Left lung (tissue), 14 donors: ENCODE measurements at places on chromosomes 3 and 15. TPM values are rescaled to one million over a fixed set of nuclear protein-coding genes. Genes with fewer than 3 reads are reported as not detected.

C3orf85 gene
- polyA plus RNA-seq, result not detected

TM4SF18 gene
- polyA plus RNA-seq, result 13.3 TPM

TUSC7 gene
- polyA plus RNA-seq, result not detected

GRCh38 chr3:150740733-150741496, 22.1 kb downstream of the SIAH2 start:
- no peak for DNase-seq

DNA sequence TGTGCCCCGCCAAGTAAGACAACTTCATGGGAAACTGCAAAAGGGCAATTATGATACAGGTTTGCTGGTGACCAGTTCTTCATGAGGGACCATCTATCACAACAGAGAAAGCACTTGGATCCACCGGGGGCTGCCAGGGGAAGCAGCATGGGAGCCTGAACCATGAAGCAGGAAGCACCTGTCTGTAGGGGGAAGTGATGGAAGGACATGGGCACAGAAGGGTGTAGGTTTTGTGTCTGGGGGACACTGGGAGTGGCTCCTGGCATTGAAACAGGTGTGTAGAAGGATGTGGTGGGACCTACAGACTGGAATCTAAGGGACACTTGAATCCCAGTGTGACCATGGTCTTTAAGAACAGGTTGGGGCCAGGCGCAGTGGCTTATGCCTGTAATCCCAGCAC, 22.6 kb downstream of the MKRN2 start:
- no peak for DNase-seq

DNA sequence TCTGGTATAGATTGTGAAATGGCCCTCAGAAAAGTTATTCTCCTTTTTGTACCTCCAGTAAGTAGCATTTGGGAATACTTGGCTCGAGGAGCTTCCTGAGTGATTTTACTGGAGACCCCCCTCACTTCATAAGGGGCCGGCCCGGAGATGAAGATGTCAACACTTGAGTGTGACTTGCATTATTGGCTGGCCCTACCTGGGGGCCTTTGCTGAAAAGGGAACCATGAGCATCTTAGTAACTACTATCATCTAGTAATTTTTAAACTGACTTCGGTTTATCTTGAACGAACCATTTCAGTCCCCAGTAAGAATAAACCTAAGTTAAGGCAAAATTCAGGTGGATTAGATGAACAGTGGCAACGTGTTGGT, 1.3 kb downstream of the FAIM start:
- no peak for DNase-seq
